ENCODE measurements at places on chromosomes 7 and 10.

DNA sequence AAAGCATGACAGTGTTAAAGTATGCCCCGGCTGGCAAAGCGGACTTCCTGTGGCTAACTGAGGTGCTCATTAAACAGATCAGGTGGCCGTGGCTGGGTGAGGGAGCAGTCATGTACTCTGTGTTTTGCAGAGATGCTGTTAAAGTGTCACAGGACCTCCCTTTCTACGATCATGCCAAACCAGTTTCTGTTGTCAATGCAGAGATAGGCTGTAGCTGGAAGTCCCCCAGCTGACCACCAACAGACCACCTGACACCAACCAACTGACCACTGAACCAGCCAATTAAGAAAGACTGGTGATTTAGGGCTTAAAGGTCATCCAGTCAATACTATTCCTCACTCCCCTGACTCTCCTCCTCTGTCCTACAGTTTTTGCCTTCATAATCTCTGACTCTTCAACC, 431.1 kb upstream of the LRGUK start:
- no peak for DNase-seq

- no peak for DNase-seq
These were observed 11.2 kb downstream of the CASP2 start for GRCh38 chr7:143299346-143299745.

GRCh38 chr7:133391206-133391605, 138.3 kb downstream of the EXOC4 start:
- DNase-seq: no peak

- DNase-seq: no peak
These were observed 18.3 kb downstream of the ANKMY2 start for GRCh38 chr7:16627236-16627635.

GRCh38 chr7:117612637-117613036, 132.8 kb downstream of the CFTR start:
- no peak for DNase-seq

All from CD4-positive, alpha-beta T cell treated with Interleukin-4 for 1 hour (primary cell).